Sigmoid colon (tissue), 7 donors: ENCODE measurements at places on chromosomes 13 and 19. TPM values are rescaled to one million over a fixed set of nuclear protein-coding genes. Genes with fewer than 3 reads are reported as not detected.

DNA sequence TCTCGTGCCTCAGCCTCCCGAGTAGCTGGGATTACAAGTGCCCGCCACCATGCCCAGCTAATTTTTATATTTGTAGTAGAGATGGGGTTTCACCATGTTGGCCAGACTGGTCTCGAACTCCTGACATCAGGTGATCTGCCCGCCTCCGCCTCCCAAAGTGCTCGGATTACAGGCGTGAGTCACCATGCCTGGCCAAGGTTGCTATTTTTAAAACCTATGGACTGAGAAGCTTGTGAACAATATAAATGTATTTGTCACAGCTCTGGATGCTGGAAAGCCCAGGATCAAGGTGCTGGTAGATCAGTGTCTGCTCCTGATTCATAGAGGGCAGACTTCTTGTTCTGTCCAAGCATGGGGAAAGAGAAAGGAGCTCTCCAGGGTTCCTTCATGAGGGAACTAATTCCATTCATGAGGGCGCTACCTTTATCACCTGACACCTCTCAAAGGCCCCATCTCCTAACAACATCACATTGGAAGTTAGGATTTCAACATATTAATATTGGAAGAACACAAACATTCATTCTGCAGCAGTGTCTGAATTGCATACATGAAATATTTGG, 16.1 kb downstream of the CARD8 start:
- no peak for DNase-seq

DNA sequence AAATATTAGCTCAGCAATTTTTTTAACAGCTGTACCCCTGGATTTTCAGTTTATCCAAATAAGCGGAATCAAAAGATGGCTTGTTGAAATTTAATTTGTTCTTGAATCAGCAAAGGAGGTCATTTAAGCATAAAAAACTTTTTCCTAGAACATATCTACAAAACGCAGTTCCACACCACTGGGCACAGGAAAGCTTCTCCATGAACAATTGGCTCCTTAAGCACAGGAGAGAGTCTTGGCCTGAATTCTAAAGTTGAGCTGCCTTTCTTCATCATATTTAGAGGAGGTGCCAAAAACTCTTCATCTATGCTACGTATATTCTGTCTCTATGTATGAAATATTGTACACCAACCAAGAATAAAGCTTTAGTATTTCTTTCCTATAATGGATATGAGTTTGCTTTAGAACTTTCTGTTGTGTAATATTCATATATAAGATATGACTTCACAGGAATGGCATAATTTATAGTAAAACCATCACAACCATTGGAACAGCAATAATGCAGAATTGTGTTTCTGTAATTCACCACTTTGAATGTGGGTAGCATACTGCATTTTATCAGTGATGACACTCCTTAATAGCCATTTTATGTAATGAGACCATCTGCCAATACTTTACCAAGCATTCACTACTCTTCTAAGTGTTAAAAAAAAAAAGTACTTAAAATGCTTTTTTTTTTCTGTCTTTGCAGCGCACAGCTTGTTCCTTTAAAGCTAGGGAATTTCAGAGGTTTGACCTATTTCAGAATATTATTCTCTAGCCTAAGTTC, 263.7 kb downstream of the SLITRK6 start:
- no peak for DNase-seq

The ZNF154 gene
- total RNA-seq = 8.4 TPM

DNA sequence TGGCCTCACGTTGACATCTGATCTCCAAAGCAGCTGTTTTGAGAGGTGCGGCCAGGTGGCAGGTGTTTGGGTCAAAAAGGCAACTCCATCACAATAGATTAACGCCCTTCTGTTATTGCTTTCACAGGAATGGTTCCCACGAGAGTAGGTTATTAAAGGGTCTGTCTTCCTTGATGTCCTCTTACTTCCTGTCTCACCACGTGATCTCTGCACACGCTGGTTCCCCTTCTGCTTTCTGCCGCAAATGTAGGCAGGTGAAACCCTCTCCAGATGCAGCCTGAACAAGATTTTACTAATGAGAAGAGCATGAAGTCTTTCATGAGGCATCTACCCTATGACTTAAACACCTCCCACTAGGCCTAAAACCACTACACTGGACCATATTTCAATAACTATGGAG, 22.8 kb upstream of the ZNF564 start:
- DNase-seq = no peak

The TMPRSS9 gene
- total RNA-seq = 0.16 TPM

DNA sequence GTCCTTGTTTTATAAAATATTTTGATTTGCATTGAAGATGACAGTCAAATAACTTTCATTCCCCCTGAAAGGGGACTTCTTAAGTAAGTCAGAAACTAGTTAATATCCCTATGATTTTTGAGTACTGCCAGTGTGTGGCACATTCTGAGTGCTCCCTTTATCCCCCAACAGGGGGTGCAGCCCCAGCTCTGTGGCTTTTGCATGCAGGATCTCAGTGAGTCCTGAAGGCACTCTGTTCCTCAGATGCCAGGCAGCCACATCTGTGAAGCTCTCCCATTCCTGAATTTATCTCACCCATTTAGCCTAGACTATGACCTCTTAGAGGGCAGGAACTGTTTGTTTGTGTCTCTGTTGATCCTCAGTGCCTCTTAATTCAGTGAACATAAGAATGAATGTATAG, 123.1 kb downstream of the CDK8 start:
- DNase-seq = no peak

DNA sequence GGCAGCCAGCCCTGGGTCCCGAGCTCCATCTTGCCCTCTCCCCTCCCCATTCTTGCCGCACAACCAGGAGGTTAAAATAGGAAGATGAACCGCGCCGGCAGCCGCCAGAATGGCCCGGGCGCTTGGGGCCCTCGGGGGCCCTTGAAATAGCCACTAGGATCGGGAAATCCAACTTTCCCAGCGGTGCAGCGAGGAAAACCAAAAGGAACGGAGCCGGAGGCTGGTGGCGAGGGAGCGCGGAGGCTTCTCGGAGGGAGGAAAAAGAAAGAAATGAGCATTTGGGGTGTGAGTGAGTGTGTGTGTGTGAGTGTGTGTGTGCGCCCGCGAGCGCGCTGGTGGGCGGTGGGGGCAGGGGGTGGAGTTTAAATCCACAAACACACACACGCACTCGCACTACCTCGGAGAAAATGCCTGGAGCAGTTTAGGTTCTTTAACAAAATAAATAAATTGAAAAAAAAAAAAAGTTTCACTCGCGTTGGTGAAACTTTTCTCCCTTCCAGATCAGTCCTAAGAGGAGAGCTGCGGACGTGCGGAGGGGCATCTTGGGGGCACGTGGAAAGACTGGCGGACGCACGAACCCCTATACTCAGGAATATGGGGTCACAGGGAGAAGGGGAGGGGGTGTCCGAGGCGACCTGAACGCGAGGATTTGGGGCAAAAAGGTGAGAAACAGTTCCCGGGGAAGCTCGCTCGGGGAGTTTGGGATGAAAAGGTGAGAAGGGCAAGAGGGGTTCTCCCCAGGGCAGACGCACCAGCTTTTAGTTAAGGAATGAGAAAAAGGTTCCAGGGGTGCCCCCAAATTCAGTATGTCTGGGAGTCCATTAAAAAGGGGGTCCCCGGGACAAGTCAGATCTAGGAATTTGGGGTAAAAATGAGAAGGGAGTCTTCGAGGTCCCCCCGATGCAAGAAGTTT, 1.3 kb downstream of the RFX2 start:
- DNase-seq = peak; percentile 90

GRCh38 chr13:20822406-20822805, 48.6 kb upstream of the EEF1AKMT1 start:
- no peak for DNase-seq

GRCh38 chr13:42367831-42368230, 95.9 kb downstream of the AKAP11 start:
- DNase-seq = no peak

GRCh38 chr19:601790-602189, 12.1 kb downstream of the HCN2 start:
- no peak for DNase-seq

DNA sequence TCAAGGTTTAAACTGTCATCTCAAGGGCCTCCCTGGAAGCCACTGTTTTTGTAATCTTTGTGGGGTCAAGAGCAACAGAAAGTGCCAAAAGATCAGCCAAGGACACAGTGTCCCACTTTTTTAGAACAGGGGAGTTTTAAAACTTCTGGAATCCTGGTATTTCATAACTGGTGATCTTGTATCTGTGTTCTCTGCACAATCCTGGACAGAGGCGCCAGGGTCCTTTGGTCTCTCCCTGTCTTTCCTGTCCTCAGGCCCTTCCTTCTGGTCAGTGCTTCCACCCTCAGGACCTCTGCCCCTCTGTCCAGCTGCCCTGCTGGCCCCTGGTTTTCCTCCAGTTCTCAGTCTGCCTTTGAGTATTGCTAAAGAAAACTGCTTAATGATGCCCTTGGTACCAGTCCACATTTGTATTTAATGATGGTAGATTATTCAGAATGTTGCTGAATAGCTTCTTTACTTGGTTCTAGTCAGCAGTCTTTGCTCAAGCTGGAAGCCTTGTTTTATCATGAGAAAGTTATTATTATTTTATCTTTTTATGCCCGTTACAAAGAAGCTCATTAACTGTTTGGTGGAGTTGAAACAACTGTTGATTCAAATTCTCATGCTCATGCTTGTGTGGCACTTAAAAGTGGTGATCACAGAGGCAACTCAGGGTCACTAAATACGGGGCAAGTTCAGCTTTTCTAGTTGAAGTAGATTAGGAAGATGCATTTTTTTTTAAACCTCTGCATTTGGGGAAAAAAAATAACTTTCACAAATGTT, 47.5 kb downstream of the WASF3 start:
- DNase-seq = peak; percentile 88

The ZNF667 gene
- 2.9 TPM for total RNA-seq

The HOMER3 gene
- total RNA-seq = 28.2 TPM

GRCh38 chr13:113621046-113621445, 36.5 kb downstream of the TFDP1 start:
- peak; percentile 41 for DNase-seq

- DNase-seq = no peak
Measured at GRCh38 chr19:34336781-34337271, 28.2 kb upstream of the GPI start.
